ENCODE measurements at places on chromosomes 1 and 21.

GRCh38 chr1:161502641-161503393 is 2.4 kb upstream of the FCGR2A start:
- DNase-seq, result no peak

GRCh38 chr1:172686143-172686542 is 27.2 kb downstream of the FASLG start:
- no peak for DNase-seq

- no peak for DNase-seq
Measured at GRCh38 chr1:76381450-76382097, 307.0 kb downstream of the ST6GALNAC3 start.

GRCh38 chr1:210754878-210755665 is 378.9 kb downstream of the KCNH1 start:
- DNase-seq, result no peak

DNA sequence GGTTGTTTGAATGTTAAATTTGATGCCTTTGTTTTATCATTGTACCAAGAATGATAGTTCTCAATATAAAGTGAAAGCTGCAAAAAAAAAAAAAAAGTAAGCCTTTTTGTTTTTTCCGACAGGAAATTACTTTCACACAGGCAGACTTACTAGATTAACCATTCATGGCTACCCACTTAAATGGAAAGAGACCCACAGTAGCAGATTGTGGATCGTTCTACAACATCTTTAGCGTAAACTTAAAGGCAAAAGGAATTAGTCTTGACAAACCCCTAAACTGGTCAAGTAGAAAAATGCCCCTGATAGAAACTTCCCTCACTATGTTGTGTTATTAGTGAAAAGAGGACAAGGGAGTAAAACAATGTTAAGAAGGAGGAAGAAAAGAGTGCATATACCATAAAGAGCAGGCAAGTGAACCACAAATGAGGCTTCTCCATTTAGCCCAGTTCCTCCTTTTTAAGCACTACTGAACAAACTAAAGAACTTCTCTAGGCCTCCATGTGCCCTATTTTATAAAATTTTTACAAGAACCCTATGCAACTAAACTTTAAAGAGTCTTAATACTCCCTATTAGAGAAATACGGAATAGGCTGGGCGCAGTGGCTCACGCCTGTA is 1560.3 kb downstream of the MRPL39 start:
- no peak for DNase-seq

All from GM20000 (cell line).